ENCODE measurements at places on chromosomes 5 and 9. TPM values are rescaled to one million over a fixed set of nuclear protein-coding genes. Genes with fewer than 3 reads are reported as not detected.

Gene KIF3A
- 13.0 TPM for total RNA-seq

Gene TXNDC8
- total RNA-seq = not detected

Gene SOHLH1
- not detected for total RNA-seq

Gene SLC22A4
- 6.8 TPM for total RNA-seq

Gene DMGDH
- 4.5 TPM for total RNA-seq

Gene GRIN1
- not detected for total RNA-seq

Gene TNFSF8
- not detected for total RNA-seq

Gene RANBP17
- 33.7 TPM for total RNA-seq

Gene CNOT8
- total RNA-seq = 60.5 TPM

Gene PRDM9
- total RNA-seq = not detected

Gene TMEM232
- 1.3 TPM for total RNA-seq

Gene RANBP3L
- 1.3 TPM for total RNA-seq

Gene NR4A3
- under 0.01 TPM for total RNA-seq

Gene STPG3
- total RNA-seq = not detected

Gene OBP2A
- total RNA-seq = not detected

Gene THOC3
- 26.1 TPM for total RNA-seq

Gene RASGEF1C
- not detected for total RNA-seq

Gene RABGAP1
- total RNA-seq = 60.9 TPM

Gene SAXO1
- not detected for total RNA-seq

Gene HMMR
- 10.0 TPM for total RNA-seq

Gene EGFLAM
- total RNA-seq = 3.0 TPM

Gene CCDC69
- total RNA-seq = 3.2 TPM

Gene CCNO
- 0.32 TPM for total RNA-seq

Gene FBXL7
- 10.6 TPM for total RNA-seq

Gene TCF7
- total RNA-seq = under 0.01 TPM

Gene CDC20B
- not detected for total RNA-seq

Gene MARVELD2
- 2.3 TPM for total RNA-seq

Gene CA9
- total RNA-seq = under 0.01 TPM

Gene FAXDC2
- total RNA-seq = 4.2 TPM

Gene TAF11L5
- total RNA-seq = not detected

Gene TRIM36
- total RNA-seq = 0.97 TPM

Gene PAEP
- not detected for total RNA-seq

Gene ZNF366
- under 0.01 TPM for total RNA-seq

Gene TBC1D9B
- total RNA-seq = 70.0 TPM

Gene PCDHB2
- 0.32 TPM for total RNA-seq

Gene IFNK
- total RNA-seq = not detected

Gene CAVIN4
- total RNA-seq = 1.3 TPM

Gene MAP1B
- 124 TPM for total RNA-seq

Gene ZFP37
- 1.6 TPM for total RNA-seq

Gene LRRC70
- total RNA-seq = 1.3 TPM

Gene TLR4
- 18.1 TPM for total RNA-seq

Gene DDX4
- total RNA-seq = not detected

Gene SH3GLB2
- 39.3 TPM for total RNA-seq

Gene PCDHA12
- total RNA-seq = under 0.01 TPM

Gene PCDHA9
- total RNA-seq = under 0.01 TPM

Gene CDKN2A
- total RNA-seq = 32.5 TPM

Gene PTGR1
- total RNA-seq = 116 TPM

Gene SLC45A2
- not detected for total RNA-seq

Gene SPATA6L
- total RNA-seq = 0.64 TPM

All from fibroblast of villous mesenchyme (primary cell).